ENCODE measurements at places on chromosomes 6 and 20. TPM values are rescaled to one million over a fixed set of nuclear protein-coding genes. Genes with fewer than 3 reads are reported as not detected.

The LATS1 gene
- 24.1 TPM for total RNA-seq

The SLC35F1 gene
- 40.4 TPM for total RNA-seq

The EYA2 gene
- total RNA-seq = 15.5 TPM

- no peak for DNase-seq
Observed at GRCh38 chr20:36544134-36545018, 3.1 kb downstream of the MYL9 start.

Measured in tibial nerve (tissue), 4 donors.